Tibial nerve (tissue), 4 donors: ENCODE measurements at places on chromosomes 5 and 9. TPM values are rescaled to one million over a fixed set of nuclear protein-coding genes. Genes with fewer than 3 reads are reported as not detected.

GRCh38 chr5:168796593-168797580 is 217.7 kb upstream of the PANK3 start:
- no peak overlapping the region for H3K27ac ChIP-seq
- no peaks in the 10 kb centered on the region for H3K4me1 ChIP-seq
- H3K27me3 ChIP-seq, result no peaks in the 10 kb centered on the region

DNA sequence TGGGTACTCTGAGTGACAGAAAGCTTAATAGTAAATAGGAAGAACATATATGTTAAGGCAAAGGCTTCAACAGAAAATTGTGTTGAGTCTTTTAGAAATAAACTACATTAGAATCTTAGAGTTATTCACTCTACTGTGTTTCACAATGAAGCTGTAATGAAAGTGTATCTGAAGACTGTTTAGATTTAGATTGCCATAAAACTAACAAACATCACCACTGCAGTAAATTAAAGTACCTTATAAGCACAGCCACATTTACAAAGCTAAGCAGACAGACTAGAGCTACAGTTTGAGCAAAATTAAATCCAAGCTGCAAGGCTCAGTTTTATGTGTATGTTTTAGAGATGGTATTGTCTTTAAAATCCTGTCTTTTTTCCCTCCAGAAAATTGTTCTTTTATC is 172.4 kb downstream of the PBX3 start:
- H3K36me3 ChIP-seq, result peaks cover 18% of the 10 kb centered on the region
- no peak overlapping the region for H3K27ac ChIP-seq
- H3K27me3 ChIP-seq, result no peaks in the 10 kb centered on the region

DNA sequence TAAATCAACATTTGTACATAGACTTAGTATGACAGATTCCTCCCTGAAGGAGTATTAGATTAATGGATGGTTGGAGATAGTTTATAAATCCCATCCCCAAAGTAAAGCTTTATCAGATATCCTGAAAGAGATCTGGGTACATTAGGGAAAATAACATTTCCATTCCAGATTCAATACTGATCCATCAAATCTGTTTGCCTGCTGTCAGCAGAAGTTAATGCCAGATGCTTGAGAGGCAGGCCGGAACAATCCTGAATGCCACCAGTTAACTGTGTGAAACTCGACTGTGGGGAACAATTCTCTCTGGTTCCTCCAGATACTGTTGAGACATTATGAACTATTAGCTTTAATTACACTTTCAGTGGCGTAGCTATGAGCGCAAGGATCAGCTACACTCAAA is 1166.8 kb downstream of the MAT2B start:
- no peak overlapping the region for H3K27ac ChIP-seq
- H3K4me3 ChIP-seq, result no peak overlapping the region
- H3K36me3 ChIP-seq, result no peaks in the 10 kb centered on the region
- no peaks in the 10 kb centered on the region for H3K27me3 ChIP-seq

- no peaks in the 10 kb centered on the region for H3K27me3 ChIP-seq
- no peaks in the 10 kb centered on the region for H3K36me3 ChIP-seq
- H3K4me3 ChIP-seq, result no peak overlapping the region
- no peaks in the 10 kb centered on the region for H3K4me1 ChIP-seq
- DNase-seq, result no peak
- no peak overlapping the region for H3K27ac ChIP-seq
These were observed 16.1 kb downstream of the RAI14 start for GRCh38 chr5:34672196-34672595.

- H3K27me3 ChIP-seq, result no peaks in the 10 kb centered on the region
- H3K27ac ChIP-seq, result no peak overlapping the region
- DNase-seq, result no peak
- H3K4me1 ChIP-seq, result no peaks in the 10 kb centered on the region
- no peak overlapping the region for H3K4me3 ChIP-seq
These were observed 132.1 kb downstream of the PDZD2 start for GRCh38 chr5:31770998-31771397.

The PCDHB7 gene
- 5.9 TPM for total RNA-seq

The GRIN3A gene
- total RNA-seq, result not detected

GRCh38 chr5:56415356-56415765 is 182.2 kb upstream of the ANKRD55 start:
- no peaks in the 10 kb centered on the region for H3K27me3 ChIP-seq
- peaks cover 9% of the 10 kb centered on the region for H3K4me1 ChIP-seq
- H3K27ac ChIP-seq, result no peak overlapping the region
- DNase-seq, result peak; percentile 26
- no peaks in the 10 kb centered on the region for H3K36me3 ChIP-seq

The PCDHGB6 gene
- 9.2 TPM for total RNA-seq

- no peaks in the 10 kb centered on the region for H3K36me3 ChIP-seq
- H3K4me3 ChIP-seq, result no peak overlapping the region
- H3K27me3 ChIP-seq, result no peaks in the 10 kb centered on the region
- no peak for DNase-seq
- peak overlapping the region; percentile 83 for H3K27ac ChIP-seq
- H3K4me1 ChIP-seq, result peaks cover 31% of the 10 kb centered on the region
These were observed 118.1 kb downstream of the SIL1 start for GRCh38 chr5:139079991-139080610.
